ENCODE measurements at places on chromosomes 4 and X. TPM values are rescaled to one million over a fixed set of nuclear protein-coding genes. Genes with fewer than 3 reads are reported as not detected.

The TMEM271 gene
- not detected for total RNA-seq

The PCDH18 gene
- total RNA-seq, result 12.3 TPM

The F11 gene
- total RNA-seq, result not detected

GRCh38 chrX:97308171-97308570, 424.5 kb downstream of the RPA4 start:
- DNase-seq, result peak; percentile 57

- DNase-seq, result no peak
Measured at GRCh38 chrX:9357518-9358114, 107.2 kb upstream of the TBL1X start.

DNA sequence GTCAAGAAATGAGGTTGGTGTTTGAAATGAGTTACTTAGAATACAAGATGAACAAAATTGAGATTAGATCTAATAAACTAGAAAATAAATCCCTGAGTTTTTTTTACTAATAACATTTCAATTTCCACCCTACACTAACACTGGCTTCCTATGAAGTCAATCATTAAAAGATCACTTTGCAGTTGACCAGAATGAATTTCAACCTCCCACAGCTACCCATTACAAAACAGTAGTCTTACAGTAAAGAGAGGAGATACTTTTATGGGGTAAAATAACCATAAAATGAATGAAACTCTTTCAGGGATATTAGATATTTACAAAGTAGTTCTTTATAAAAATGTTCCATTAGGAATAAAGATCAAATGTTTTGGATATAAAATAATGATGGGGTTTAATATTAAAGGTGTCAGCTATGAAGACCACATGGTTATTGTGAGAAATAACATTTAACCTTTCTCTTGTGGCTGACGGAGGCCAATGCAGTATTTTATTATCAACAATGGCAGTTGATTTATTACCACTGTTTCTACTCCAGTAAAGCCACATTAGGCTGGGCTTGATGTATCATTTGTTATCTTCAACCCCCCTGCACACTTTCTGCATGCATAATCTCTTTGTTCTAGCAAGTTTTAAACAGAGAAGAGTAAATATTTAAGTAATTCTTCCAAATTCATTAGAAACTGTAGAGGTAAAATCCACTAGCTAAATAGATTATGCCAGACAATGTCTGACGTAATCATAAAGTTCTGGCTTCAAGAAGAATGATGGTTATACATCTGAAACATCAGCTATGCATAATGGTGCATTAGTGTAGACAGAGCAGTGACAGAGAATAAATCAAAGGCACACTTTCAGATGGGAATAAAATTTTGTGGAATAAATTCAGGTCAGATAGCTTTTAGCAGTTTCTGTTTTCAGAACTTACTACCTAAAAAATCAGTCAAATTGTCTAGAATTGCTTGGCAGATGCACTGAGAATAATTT, 516.6 kb downstream of the PCDH18 start:
- no peak for DNase-seq
